ENCODE measurements at places on chromosomes 6 and 20. TPM values are rescaled to one million over a fixed set of nuclear protein-coding genes. Genes with fewer than 3 reads are reported as not detected.

- peak overlapping the region; percentile 80 for H3K4me3 ChIP-seq
- no peaks in the 10 kb centered on the region for H3K27me3 ChIP-seq
- peaks cover 38% of the 10 kb centered on the region for H3K4me1 ChIP-seq
- DNase-seq = peak; percentile 53
- H3K27ac ChIP-seq = peak overlapping the region; percentile 91
These were observed 2.2 kb downstream of the QKI start for GRCh38 chr6:163416557-163417253.

- H3K4me3 ChIP-seq = no peak overlapping the region
- no peak for DNase-seq
- H3K36me3 ChIP-seq = no peaks in the 10 kb centered on the region
- H3K27me3 ChIP-seq = no peaks in the 10 kb centered on the region
These were observed 10.1 kb downstream of the ANGPT4 start for GRCh38 chr20:906001-906520.

DNA sequence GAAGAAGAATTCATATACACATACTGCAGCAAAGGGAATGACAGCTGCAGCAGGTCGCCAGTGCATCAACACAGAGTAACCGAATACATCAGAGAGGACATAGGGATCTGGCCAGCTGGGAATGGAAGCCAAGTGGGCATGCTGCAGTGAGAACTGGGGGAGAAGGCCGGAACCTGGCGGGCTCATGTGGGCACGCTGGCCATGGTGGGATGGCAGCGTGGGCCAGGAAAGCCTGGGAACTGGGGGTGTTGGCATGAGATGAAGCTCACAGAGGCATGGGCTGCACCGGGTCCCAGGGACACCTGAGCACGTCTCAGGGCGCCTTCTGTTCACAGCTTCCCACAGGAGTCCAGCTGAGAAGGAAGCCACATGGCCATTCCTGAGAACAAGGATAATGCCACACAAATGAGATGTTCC, 139.5 kb upstream of the AGPAT4 start:
- DNase-seq = no peak
- H3K27ac ChIP-seq = no peak overlapping the region
- no peaks in the 10 kb centered on the region for H3K4me1 ChIP-seq

DNA sequence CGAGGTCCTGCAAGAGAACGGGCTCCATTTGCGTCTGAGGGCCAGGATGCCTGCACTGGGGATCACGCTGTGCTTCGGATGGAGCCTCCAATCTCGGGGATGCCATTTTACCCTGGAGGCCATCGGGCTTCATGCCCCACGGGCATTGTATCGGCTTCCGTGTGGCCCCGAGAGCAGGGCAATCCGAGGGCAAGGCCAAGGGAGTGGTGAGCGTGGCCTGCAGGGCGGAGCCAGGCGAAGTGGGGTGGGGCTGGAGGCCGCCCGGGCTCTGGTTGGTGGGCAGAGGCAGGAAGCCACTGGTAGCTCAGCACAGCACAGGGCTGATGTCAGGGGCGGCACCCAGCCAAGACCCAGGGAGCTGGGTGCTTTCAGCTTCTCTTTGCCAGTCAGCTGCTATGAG, 57.5 kb upstream of the BHLHE23 start:
- no peak overlapping the region for H3K27ac ChIP-seq
- no peaks in the 10 kb centered on the region for H3K4me1 ChIP-seq
- DNase-seq = no peak
- H3K36me3 ChIP-seq = no peaks in the 10 kb centered on the region
- H3K27me3 ChIP-seq = peaks cover 16% of the 10 kb centered on the region

DNA sequence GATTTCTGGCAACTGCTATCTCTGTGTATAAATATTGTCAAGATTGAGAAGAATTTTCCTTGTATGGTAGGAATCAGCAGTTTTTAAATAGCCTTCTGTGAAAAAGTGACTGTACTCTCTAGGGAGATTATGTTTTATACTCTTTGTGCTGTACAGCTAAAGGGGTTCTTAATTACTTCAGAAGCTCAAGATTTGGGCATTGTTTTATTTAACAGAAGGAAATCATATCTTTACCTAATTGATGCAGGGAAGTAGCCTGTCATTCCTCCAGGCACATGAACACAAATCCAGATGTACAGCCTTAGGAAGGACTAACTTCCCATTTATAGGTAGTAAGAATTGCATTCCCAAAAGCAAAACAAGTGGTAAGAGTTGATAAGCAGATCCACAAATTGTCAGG, 1.3 kb downstream of the CALHM5 start:
- no peak for DNase-seq
- no peak overlapping the region for H3K4me3 ChIP-seq
- H3K27me3 ChIP-seq = no peaks in the 10 kb centered on the region
- no peaks in the 10 kb centered on the region for H3K36me3 ChIP-seq
- H3K4me1 ChIP-seq = no peaks in the 10 kb centered on the region

GRCh38 chr6:39173270-39173669, 56.0 kb downstream of the KCNK5 start:
- H3K4me1 ChIP-seq = no peaks in the 10 kb centered on the region
- no peak overlapping the region for H3K27ac ChIP-seq
- DNase-seq = no peak
- H3K36me3 ChIP-seq = peaks cover 1% of the 10 kb centered on the region
- no peak overlapping the region for H3K4me3 ChIP-seq

DNA sequence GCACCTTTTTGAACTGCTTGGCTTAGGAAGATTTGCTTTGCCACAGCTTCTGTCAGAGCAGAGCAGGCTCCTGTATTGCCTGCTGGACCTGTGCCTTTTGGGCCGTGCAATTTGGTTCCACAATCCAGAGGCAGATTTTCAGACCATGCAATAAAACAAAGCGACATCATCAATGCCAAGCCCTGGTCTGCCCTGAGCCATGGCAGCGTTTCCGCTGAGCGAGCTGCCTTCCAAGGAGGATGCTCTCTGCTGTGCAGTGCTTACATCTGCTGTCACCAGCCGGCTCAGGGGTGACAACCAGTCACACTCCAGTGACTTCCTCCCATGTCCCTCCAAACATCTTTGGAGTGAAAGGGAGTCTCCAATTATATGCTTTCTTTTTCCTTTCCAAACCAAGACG, 282.2 kb downstream of the CDH26 start:
- no peaks in the 10 kb centered on the region for H3K4me1 ChIP-seq
- H3K4me3 ChIP-seq = no peak overlapping the region

- H3K4me3 ChIP-seq = no peak overlapping the region
- DNase-seq = peak; percentile 42
- H3K4me1 ChIP-seq = peaks cover 16% of the 10 kb centered on the region
- H3K27me3 ChIP-seq = peaks cover 21% of the 10 kb centered on the region
These were observed 21.0 kb upstream of the RIN2 start for GRCh38 chr20:19737025-19737424.

DNA sequence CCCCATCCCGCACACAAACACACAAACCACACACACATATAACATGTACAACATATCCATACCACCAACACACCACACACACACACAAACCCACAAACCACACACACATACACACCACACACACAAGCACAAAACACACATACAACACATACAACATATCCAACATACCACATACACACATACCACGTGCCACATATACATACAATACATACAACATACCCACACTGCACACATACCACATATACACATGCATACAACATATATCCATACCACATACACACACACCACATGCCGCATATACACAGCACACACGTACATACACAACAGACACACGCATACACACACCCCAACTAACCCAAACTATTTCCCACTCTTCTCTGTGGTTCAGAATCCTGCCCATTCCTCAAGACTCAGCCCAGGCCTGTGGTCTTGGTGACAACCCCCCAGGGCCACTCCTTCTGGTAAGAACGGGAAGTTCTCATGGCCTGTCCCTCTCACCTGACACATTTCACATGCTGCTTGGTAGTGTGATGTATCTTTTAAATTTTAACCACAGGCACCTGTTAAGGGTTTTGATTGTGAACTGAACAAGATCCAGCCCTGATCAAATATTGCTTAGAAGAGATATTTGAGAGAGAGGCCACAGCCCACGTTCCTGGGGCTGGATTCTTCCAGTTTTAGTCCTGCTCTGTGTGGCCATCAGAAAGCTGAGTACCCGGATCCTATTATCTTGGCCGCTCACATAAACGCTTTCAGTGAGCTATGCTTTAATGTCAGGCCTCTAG, 55.9 kb upstream of the KCNK16 start:
- no peaks in the 10 kb centered on the region for H3K4me1 ChIP-seq
- DNase-seq = no peak
- no peaks in the 10 kb centered on the region for H3K27me3 ChIP-seq
- no peak overlapping the region for H3K4me3 ChIP-seq
- H3K36me3 ChIP-seq = no peaks in the 10 kb centered on the region

DNA sequence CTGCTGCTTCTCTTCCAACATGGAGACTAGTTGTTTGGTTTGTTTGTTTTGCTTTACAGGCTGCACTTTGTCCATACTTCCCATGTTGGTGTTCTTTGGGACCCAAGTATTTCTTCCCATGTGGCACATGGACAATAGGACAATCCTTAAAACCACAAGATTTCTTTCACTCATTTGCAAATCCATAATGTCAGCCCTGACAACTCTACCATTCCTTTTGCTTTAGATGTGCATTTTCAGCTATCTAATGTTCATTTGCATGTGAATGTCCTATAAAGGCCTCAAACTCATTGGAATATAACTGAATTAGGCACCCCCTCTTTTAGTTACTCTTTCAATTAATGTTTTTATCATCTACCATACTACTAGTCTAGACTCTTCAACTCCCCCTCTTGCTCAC, 16.7 kb downstream of the THEMIS start:
- no peak overlapping the region for H3K27ac ChIP-seq
- no peak overlapping the region for H3K4me3 ChIP-seq
- DNase-seq = no peak

DNA sequence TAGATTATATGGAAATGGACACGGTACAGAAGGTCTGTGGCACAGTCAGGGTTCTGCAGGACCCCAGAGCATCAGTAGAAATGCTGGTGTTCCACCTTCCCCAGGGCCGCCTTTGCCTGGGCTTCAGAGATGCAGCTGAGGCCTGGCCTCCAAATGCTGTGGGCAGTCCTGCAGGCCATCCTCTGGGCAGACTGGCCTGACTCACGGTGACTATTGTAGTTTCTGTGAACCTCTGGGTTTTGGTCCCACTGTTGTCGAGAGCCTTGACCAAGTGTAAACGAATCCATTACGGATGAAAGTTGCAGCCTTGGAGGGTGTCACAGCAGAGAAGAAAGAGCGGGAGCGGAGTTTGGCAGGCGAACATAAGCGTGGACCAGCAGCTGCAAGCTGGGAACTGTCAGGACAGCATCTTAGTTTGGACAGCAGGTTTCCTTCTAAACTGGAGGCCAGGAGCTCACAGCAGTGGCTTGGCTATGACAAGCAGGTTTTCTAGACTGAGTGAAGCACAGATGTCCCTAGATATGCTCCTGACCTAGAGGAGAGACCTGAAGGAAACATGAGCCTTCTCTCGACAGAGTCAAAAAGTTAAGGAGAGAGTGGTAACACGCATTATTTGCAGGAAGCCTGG, 46.2 kb upstream of the BCLAF1 start:
- no peaks in the 10 kb centered on the region for H3K27me3 ChIP-seq
- no peak overlapping the region for H3K4me3 ChIP-seq
- H3K36me3 ChIP-seq = no peaks in the 10 kb centered on the region
- H3K4me1 ChIP-seq = no peaks in the 10 kb centered on the region

Gene LRRC73
- 0.17 TPM for total RNA-seq

Gene SEL1L2
- not detected for total RNA-seq

Gene SLC17A9
- total RNA-seq = 17.4 TPM

Gene COL20A1
- 0.05 TPM for total RNA-seq

Gene SPATA2
- 7.3 TPM for total RNA-seq

Gene AFG1L
- 5.4 TPM for total RNA-seq

Gene EPB41L1
- total RNA-seq = 0.57 TPM

All from activated naive CD4-positive, alpha-beta T cell treated with anti-CD3 and anti-CD28 coated beads for 36 hours (primary cell).